ENCODE measurements at places on chromosomes 5 and 9.

DNA sequence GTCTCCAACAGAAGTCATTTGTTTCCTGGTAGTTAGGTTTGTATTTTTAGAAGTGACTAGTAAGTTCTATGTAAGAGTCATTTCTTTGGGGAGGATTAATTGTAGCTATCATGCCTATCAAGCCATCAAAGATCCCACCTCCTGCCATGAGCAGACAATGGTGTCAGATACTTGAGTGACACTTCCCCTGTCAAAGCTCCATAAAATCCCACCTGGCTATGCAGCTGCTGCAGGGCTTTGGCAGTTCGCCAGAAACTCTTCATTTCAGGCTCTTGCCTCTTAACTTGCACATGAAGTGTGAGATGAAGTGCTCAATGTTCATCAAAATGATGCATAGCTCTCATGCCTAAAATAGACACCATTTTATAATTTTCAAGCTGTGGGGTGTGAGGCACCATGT lies 312.1 kb downstream of the CDH12 start:
- peak; percentile 96 for DNase-seq

DNA sequence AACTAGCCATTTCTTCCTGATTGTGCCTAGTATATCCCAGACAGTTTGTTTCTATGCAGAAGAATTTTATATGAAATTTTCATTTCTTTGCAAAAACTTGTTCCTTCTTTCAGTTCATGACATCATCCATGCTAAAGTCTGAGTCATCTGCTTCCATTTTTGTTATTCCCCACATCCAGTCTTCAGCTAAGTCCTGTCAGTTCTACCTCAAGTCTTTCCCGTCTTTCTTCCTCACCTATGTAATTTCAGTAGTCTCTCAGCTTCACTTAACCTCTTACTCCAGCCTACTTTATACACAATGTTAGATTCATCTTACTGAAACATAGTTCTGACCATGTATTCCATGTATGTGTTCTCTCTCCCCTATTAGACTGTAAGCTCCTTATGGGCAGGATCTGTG lies 39.1 kb downstream of the G3BP1 start:
- DNase-seq = no peak

- no peak for DNase-seq
Measured at GRCh38 chr9:135901826-135902225, 5.5 kb downstream of the CAMSAP1 start.

DNA sequence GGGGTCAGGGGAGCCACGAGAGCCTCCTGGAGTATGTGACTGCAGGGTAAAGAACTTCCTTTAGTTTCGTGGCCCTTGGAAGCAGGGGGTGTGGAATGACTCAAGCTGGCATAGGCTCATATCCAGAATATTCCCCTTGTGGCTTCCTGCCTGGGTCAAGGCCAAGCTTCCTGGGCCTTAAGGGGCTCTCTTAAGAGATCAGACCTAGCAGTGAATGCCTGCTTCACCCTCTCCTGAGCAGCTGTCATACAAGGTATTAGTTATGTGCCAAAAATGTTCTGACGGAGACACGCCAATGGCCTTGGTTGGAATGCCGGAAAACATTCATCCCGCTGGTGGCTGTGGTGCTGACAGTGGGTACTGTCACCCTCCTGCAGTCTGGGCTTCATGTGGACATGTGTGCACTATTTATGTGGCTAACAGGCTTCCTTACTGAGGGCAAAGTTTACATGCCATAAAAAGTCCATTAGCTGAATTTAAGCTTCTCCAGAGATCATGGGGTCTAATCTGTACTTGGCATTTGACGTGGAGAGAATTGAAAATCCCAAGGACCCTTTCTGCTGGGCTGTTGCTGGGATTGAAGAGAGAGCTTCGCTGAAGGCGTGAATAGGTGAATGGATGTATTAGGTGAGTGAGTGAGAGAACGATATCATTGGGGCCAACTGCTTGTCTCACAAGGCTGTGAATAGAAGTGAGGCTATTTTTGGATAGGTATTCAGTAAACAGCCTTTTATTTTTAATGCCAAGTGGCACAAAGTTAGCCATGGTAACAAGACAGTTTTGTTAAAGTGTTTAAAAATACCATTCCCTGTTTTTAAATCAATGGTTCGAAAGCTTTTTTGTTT lies 156.8 kb downstream of the MACROH2A1 start:
- DNase-seq = no peak

- DNase-seq = no peak
Measured at GRCh38 chr5:169408171-169408570, 107.2 kb upstream of the SLIT3 start.

DNA sequence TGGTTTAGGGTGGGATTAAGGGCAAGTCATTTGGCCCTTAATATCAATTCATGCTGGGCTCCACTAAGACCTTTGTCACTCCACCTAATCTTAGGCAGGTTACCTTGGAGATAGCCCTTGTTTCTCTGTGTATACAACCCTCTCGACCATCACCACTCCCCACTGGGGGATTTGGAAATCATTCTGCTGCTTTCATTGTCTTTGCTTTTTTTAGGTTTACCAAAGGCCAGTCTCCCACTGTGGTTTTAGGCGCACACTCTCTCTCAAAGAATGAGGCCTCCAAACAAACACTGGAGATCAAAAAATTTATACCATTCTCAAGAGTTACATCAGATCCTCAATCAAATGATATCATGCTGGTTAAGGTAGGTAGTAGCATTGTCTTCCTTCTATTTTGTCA lies 6.2 kb downstream of the GZMK start:
- no peak for DNase-seq

DNA sequence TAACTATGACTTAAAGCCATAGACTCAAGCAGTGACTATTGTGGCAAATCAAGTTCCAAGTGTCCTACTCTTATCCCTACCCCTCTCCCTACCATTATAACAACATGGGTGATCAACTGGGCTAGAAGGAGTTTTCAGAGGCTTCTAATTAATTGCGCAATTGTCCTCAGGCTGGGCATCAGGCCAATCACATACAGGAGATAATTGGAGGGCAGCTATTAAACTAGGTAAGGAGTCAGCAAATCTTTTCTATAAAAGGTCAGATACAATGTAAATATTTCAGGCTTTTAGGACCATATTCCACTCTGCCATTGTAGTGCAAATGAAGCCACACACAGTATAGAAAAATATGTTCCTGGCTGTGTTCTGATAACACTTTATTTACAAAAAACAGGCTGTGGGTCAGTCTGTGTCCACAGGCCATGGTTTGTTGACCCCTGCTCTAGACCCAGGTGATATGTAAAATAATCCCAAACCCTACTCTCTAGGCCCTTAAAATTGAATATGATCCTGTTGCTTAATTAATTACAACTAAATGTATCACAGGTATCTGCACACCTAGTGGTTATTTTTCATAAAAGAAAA lies 141.4 kb upstream of the PIK3R1 start:
- DNase-seq = no peak

DNA sequence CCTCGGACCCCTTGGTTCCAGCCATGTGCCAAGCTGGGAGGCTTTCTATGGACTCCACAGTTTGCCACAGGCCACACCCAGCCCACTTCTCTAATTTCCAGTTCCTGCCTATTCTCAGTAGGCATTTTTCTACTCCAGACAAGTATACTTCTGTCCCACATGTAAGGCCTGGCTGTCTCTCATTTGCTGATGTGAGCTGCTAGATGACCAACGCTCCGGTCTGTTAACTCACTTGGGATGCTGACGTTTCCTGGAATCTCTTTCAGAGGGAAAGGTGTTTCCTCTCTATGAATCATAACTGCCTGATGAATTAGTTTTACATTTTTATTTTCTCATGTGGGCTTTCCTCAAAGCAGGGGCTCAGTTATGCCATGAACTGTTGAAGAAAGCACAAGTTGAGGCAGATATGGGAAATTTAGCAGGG lies 36.3 kb downstream of the ERGIC1 start:
- no peak for DNase-seq

DNA sequence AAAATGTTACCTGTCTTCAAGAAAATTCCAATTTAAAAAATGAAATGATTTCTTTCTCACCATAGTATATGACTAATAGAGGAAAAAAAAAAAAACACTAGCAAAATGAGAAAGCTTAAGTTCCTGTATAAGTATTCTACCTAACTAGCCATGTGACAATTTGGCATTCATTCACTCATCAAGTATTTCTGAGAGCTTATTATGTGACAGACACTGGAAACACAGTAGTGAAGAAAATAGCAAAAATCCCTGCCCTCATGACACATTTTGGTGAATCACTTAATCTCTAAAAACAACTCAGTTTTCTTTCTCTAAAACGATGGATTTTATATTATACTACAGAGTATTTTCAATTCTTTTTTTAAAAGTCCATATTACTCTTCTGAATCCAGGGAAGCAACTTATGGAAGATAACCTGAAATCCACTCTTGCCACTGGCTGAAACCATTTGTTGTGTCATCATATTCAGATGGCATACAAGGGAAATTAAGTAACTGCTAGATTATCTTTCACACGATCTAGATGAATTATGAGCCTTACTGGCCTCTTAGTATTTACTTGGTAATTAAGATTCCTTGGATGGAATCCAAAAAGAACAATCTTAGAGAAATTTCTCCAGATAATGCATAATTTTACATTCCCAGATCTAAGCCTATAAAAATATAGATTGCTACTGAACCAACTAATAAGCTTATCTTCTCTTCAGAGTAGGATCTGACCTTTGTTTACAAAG lies 5.5 kb downstream of the PTBP3 start:
- DNase-seq = no peak

GRCh38 chr5:174990909-174991308 lies 266.5 kb downstream of the MSX2 start:
- DNase-seq = no peak

DNA sequence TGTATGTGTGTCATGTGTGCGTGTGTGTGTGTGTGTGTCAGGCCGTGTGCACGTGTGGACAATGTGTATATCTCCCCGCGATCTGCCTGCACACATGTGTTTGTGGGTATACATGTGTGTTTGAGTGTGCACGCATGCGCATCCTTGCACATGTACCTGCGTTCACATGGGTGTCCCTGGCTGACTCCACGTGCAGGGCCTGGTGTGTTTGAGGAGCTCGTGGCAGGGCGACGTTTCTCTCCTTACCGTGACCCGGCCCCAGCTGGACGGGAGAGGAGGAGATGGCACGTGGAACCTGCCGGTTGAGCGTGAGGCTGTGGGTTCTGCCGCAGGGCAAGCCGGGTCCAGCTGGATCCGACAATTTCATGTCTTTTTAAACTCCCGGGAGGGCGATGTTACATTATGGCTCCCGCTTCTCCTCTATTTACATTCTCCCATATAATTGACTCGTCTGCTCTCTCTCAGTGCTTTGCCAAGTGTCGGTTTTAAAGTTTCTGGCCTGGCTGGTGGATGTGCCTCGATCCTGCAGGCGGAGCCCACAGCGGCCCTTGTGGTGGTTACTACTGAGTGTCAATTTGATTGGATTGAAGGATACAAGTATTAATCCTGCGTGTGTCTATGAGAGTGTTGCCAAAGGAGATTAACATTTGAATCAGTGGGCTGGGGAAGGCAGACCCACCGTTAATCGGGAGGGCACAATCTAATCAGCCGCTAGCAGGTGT lies 5.9 kb downstream of the COL5A1 start:
- no peak for DNase-seq

GRCh38 chr9:129544761-129545160 lies 76.1 kb downstream of the C9orf50 start:
- DNase-seq = no peak

- DNase-seq = no peak
Measured at GRCh38 chr5:173925449-173926071, 37.4 kb downstream of the CPEB4 start.

DNA sequence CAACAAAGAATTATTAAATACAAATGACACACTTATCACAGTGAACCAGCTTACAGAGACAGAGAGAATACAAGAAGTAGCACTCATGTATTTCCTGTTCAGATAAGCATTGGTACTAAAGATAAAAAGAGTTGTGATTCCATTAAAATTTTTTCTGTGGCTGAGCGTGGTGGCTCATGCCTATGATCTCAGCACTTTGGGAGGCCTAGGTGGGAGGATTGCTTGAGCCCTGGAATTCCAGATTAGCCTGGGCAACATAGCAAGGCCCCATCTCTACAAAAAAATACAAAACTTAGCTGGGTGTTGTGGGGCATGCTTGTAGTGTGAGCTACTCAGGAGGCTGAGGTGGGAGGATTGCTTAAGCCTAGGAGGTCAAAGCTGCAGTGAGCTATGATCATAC lies 32.9 kb downstream of the FCHO2 start:
- no peak for DNase-seq

GRCh38 chr5:36908544-36909260 lies 32.1 kb downstream of the NIPBL start:
- DNase-seq = no peak

DNA sequence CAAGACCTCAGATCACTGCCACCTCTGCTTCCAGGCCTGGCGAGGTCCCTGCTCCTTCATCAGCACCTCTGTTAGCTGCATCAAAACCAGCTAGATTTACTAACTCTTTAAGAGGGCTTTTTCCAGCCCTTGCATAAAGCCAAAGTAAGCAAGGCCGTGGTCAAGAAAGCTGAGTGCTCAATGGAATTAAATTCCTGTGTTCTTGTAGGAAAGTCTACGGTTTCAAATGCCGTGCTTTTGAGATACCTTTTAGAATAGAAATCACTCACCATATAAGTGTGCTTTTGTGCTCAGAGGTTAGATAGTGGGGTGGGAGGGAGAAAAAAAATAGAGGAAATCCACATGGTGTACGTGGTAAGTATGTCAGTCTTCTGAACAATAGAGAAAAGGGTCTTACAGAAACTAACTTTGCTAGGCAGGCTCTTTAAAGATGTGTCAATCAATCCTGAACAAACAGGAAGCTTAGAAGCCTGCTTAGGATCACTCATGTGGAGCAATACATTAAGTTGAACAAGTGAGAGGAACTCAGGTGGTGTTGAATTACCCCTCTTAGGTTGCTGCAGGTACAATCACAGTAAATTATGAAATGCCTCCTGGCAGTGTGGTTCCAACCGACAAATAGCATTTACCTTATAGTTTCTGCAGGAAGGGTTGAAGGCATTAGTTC lies 79.7 kb downstream of the SEMA6A start:
- peak; percentile 66 for DNase-seq

DNA sequence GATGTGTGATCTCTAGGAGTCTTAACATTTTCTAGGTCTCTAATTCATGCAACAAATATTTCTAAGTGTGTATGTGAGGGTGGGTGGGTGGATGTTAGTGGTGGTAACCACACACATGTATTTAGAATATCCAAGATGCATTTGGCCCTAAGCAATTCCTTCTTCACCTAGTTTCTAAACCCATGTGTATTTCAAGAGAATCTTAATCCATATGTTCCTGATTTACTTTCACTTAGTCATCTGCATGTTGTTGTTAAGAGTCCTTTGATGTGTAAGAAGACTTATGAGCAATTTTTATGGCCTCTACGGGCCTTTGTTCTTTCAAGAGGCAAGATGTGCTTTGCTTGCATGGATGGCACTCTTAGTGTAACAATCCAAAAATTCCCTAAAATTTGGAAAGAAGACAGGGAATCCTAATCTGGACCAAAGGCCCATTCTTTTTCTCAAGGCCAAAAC lies 282.6 kb downstream of the SPATA31D1 start:
- DNase-seq = no peak

- no peak for DNase-seq
Measured at GRCh38 chr9:136587145-136587943, 41.5 kb upstream of the NOTCH1 start.

- DNase-seq = no peak
Measured at GRCh38 chr5:111742177-111742994, 14.6 kb downstream of the NREP start.

Data from NCI-H187 (cell line).